Fibroblast of the aortic adventitia (primary cell): ENCODE measurements at places on chromosomes 13 and 19. TPM values are rescaled to one million over a fixed set of nuclear protein-coding genes. Genes with fewer than 3 reads are reported as not detected.

GRCh38 chr19:5536337-5536894 lies 31.3 kb downstream of the TINCR start:
- DNase-seq, result peak; percentile 42

GRCh38 chr19:45074744-45075300 lies 1.5 kb downstream of the ZNF296 start:
- no peak for DNase-seq

The CEACAM21 gene
- total RNA-seq, result not detected in 2 replicates

DNA sequence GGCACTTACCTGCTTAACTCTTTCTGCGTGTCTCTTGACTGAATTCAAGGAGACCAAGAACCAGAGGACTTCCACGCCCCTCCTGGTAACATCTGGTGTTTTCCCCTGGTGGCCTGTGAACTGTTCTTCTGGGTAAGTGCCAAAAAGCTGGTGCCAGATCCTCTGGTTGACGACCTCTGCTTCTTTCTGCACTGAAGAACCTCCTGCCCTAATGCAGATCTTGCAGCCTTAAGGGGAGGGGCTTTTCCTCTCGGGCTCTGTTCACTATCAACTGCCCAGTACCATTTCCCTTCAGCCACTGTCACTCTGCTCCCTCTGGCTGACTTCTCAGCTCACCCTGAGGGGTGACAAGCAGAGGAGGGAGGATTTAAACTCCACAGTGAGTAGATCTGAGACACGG lies 6.1 kb upstream of the ERVV-1 start:
- no peak for DNase-seq

- peak; percentile 90 for DNase-seq
Measured at GRCh38 chr13:93227878-93228642, 1.5 kb downstream of the GPC6 start.

DNA sequence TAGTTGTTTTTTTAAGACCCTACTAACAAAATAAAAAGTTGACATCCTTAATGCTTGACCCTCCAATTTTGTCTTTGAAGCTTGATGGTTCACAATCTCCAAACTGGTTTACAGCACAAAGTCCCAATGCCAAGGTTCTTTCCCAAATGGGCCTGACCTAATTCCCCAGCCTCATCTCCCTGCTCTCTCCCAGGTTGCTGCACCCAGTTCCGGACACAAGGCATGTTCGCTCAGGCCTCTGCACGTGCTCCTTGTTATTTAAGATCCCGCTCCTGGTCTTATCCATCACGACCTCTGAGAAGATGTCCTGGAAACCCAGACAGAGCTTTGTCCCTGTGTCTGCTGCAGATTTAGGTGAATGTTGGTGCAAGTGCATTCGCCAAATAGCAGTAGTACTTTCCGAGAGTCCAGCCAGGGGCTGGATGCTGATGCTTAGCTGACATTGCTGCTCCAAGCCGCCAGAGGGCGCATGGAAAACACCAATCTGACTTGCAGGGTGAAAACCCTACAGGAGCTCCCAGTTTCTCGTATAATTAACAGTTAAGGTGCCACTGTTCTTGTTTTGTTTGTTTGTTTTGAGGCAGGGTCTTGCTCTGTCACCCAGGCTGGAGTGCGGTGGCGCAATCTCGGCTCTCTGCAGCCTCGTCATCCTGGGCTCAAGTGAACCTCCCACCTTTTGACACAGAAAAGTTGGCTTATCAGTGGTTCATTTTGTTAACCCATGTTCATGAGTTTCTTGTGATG lies 18.5 kb downstream of the LYPD3 start:
- DNase-seq, result peak; percentile 78

DNA sequence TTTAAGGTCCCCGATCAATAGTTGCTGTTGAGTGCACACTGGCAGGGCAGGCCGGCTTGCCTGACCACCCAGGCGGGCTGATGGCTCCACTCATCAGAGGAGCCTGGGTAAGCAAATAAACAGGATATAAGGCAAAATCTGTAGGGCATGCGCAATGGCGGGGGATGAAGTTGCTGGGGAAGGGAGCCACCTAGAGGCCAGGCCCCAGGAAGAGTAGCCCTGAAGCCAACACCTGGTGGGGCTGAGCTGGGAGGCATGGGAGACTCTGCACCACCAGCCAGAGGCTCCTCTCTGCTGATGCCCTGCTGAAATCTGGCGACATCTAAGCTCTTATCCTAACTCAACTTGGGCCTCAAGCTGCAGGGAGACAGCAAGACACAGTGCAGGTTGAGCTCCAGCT lies 324.3 kb downstream of the ZNF536 start:
- DNase-seq, result peak; percentile 17

GRCh38 chr19:38841787-38842438 lies 7.9 kb downstream of the HNRNPL start:
- no peak for DNase-seq

- peak; percentile 47 for DNase-seq
Measured at GRCh38 chr19:46404753-46405468, 8.5 kb downstream of the CCDC8 start.

- no peak for DNase-seq
Measured at GRCh38 chr13:57716295-57716694, 84.8 kb downstream of the PCDH17 start.

The MEIS3 gene
- total RNA-seq, result 14.5 and 33.9 TPM in 2 replicates

GRCh38 chr19:51750400-51751094 lies 1.1 kb downstream of the FPR1 start:
- no peak for DNase-seq

The IFT88 gene
- total RNA-seq, result 21.1 TPM in 2 replicates
